ENCODE measurements at places on chromosomes 11 and 22. TPM values are rescaled to one million over a fixed set of nuclear protein-coding genes. Genes with fewer than 3 reads are reported as not detected.

OR2AG2 gene
- not detected for total RNA-seq

OVCH2 gene
- total RNA-seq: 2.0 TPM

DNA sequence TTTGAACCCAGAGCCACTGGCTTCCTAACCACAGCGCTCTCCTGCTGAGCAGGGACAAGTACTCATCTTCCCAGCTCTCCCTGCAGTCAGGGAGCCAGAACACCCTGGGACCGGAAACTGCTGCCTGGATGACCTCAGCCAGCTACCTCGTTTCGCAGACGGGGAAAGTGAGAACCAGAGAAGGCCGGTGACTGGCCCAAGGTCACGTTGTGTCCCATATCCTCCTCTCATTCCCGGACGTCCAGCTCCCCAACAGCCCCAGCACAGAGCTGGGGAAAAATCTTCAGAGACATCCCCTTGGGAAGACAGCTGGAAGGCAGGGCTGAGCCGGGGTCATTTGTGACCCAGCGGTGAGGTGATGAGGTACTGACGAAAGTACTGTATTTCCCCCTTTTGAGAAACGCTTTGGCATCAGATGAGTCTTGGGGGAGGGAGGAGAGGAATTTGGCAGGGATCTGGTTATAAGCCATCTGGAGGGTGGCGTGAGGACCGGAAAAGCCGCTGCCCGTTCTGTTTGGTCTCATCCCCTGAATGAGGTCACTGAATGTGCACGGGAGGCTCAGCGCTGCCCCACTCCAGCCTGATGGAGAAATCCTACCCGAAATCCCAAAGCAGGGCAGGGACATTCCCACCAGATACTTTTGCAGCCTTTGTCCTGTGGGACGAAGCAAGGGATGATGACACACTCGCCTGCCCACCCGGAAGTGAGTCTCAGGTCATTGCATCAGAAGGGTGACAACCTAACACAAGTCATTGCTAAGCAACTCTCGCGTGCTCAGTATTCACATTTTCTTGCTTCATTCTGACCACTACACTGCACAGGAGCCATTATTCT lies 41.1 kb downstream of the LIF start:
- no peaks in the 10 kb centered on the region for H3K36me3 ChIP-seq
- peaks cover 4% of the 10 kb centered on the region for H3K27me3 ChIP-seq
- no peak overlapping the region for H3K4me3 ChIP-seq
- H3K27ac ChIP-seq: no peak overlapping the region
- no peak for DNase-seq

DNA sequence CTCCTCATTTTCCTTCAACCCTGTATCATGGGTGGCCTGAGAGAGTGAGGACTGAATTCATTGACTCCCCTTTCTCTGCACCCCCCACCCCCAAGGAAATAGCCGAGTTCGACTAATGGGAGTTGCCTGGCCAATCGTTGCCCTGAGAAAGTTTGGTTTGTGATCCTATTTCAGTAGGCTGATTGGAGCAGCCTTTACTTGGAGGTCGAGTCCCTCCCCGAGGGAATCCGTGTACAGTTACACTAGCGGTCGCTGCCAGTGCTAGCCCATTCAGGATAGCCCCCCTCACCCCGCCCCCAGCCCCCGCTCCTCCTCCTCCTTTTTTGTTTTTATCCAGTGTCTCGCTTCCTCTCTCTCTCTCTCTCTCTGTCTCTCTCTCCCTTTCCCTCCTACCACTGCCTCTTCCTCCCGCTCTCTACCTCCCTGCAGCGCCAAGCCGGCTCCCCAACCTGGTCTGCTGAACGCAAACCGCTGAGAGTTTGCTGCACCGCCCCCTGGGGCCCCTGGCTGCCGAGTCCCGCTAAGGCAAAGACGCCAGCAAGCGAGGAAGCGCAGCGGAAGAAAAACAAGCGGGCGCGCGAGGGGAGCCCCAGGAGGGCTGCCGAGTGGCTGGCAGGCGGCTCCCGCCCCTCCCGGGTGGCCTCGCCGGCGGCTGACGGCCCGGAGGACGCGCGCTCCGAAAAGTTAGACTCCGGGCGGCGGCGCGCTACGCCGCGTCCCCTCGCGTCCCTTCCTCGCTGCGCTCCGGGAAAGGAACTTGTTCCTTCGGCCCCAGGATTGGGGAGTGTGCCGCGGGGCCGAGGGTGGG lies at the start of gene GRAMD1B:
Gene GRAMD1B, plus strand, starts transcription at position 357 of the 808 bp plus-strand sequence. CDS start 524 bp downstream, outside the sequence.
- DNase-seq: peak; percentile 79
- H3K36me3 ChIP-seq: no peaks in the 10 kb centered on the region
- peaks cover 34% of the 10 kb centered on the region for H3K4me1 ChIP-seq
- H3K27ac ChIP-seq: peak within 1 kb of the TSS; percentile 57
- peak within 1 kb of the TSS; percentile 91 for H3K4me3 ChIP-seq
- peaks cover 56% of the 10 kb centered on the region for H3K27me3 ChIP-seq

All from type B pancreatic cell (in vitro differentiated cells).